ENCODE measurements at places on chromosomes 7 and 10. TPM values are rescaled to one million over a fixed set of nuclear protein-coding genes. Genes with fewer than 3 reads are reported as not detected.

Gene FAM25C
- total RNA-seq: not detected

Gene SCART1
- total RNA-seq: 15.3 TPM

Gene FAM3C
- 40.7 TPM for total RNA-seq

Gene ARMH3
- 23.9 TPM for total RNA-seq

Gene CYP26C1
- total RNA-seq: not detected

Gene ITGA8
- not detected for total RNA-seq
